T1000 (cell line): ENCODE measurements at places on chromosomes 7 and 10.

GRCh38 chr7:46626691-46627310 lies 705.7 kb upstream of the IGFBP3 start:
- DNase-seq: no peak

GRCh38 chr10:116331815-116332214 lies 7.6 kb downstream of the CCDC172 start:
- no peak for DNase-seq

- no peak for DNase-seq
Observed at GRCh38 chr10:75877877-75878276, 446.5 kb downstream of the LRMDA start.

DNA sequence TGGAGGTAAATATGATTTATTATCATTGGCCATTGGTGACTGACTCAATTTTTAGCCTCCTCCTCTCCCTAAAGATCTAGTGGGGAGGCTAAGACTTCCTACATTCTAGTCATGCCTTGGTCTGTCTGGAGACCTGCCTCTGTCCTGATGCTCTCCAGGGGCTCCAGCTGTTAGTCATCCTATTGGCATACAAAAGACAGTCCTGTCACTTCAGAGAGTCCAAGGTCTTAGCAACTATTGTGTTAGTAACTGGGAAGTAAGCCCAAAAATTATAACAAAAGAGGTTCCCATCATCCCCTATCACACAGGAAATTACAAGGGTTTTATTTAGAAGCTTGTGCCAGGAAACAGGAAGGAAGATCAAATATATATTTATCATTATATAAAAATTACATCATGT lies 400.6 kb upstream of the VSTM2A start:
- no peak for DNase-seq

- no peak for DNase-seq
Observed at GRCh38 chr10:92737484-92737883, 47.7 kb downstream of the HHEX start.

- no peak for DNase-seq
Observed at GRCh38 chr7:5694912-5695726, 86.3 kb downstream of the RNF216 start.

DNA sequence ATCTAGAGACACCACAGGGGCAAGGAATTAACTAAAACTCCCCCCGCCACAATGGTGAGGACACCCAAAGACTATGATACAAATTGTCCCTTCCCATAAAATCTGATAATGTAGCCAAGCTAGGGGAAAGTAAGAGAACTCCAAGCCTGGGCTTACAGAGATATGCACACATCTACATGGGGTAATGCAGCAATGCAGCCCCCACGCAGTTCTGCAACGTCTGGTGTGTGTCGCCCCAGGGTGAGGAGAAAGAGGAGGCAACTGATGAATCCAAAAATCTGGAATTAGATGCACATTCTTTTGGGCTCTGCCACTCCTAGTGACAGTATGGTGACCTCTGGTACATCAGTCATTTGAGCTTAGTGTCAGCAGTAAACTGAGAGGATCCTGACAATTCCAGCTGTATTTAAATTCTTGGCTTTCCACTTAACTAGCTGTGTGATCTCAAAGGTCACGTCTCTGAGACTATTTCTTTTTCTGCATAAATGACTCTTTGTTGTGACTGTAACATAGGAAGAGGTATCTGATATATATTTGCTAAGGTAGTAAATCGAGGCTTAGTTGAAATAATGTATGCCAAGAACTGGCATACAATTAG lies 51.5 kb downstream of the PIP4K2A start:
- no peak for DNase-seq

- DNase-seq: no peak
Observed at GRCh38 chr7:112752576-112752975, 37.6 kb downstream of the TMEM168 start.

DNA sequence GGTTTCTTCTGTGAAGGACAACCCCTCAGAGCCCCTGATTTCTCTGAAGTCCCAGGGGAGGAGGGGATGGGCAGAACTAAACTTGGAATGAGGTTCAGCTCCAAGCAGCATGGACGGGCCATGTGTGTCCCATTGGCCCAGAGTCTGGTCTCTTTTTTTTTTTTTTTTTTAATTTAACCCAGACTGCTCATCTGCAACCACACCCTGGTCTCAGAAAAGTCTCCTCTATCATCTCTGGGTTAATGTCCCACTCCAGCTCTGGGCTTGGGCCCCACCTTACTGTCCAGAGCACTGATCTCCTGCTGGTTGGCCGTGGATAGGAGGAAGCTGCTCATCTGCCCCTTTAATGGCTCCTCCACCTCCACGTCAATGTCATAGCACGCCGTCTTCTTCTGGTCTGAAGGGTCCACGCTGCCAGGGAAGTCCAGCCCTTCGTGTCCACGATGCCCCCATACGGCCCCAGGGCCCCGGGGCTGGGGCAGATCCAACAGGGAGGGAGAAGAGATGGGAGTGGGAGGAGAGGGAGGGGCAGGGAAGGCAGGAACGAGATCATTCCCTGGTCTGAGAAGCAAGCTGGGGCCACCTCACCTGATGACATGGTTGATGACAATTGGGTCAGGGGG lies 7.7 kb downstream of the CHPF2 start:
- no peak for DNase-seq

GRCh38 chr10:34696423-34696822 lies 118.7 kb downstream of the PARD3 start:
- no peak for DNase-seq

DNA sequence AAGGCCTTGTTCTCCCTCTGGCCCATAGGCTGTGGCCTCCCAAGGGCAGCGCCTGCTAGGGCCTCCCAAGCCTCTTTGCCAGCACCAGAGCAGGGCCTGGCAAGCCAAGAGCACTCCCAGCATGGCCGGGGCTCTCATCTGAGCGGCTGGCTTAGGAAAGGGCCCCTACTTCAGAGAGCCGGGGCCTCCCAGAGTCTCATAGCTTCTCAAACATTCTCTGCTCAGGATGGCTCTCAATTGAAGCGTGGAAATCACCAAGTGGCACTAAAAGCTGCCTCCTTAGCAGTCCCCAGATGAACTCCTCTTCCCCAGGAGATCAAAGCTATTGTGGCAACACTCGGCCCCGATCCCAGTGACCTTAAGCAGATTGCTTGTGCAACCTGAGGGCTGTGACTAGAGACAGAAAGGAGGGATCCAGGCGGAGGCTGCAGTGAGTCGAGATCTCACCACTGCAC lies 69.4 kb downstream of the FAM53B start:
- no peak for DNase-seq

DNA sequence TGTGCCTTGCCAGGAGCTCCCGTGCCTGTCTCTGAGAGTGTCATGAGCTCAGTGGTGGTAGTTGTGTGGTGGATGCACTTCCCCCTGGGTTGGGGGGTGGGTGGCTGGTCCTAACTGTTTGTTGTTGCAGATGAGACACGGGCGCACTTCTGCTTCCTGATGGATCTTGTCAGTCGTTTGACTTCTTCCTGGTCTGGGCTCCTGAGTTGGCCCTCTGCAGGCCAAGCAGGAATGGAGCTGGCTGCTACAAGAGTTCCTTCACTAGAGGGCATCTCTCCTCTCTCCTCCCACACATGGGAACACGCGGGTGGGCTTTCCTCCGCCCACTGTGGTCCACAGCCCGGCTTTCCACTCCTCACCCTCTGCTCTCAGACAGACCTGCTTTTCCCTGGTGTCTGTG lies 82.0 kb downstream of the BMS1 start:
- DNase-seq: no peak

- no peak for DNase-seq
Observed at GRCh38 chr7:36048141-36048901, 104.7 kb upstream of the EEPD1 start.

GRCh38 chr10:24901686-24902399 lies 50.6 kb downstream of the PRTFDC1 start:
- DNase-seq: peak; percentile 68

DNA sequence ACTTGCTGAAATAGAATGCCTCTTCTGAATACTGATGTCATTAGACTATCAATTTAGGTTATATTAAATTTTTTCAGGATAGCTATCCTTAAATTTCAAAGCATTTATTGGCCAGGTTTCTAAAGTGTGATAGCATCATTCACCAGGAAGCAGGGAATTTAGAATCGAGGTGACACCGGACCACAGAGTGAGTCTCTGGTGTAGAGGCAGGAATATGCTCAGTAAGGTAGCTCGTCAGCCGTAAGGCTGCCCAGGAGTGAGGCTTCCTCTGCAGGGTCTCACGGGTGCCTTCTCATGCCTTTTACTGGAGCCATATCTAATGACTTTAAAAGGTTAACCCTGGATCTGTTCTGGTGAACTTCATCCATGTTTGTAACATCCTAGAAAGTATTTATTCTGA lies 170.8 kb upstream of the KLF14 start:
- DNase-seq: no peak

DNA sequence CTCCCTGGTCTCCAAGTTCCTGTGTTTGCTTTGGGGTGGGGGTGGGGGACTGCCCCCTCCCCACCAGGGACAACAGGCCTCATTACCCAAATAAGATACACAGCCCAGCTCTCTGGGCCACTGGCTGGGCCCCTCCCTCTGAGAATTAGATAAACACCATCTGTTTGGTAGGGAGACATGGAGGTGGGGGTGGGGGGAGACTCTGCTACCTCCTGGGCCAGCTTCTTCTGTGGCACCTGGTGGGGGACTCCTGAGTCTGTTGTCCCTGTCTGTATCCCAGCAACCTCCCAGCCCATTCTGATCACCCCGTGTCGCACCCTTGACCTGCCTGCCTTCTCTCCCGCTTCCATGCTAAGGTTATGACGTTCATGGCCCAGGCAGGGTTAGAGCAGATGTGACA lies 5.8 kb downstream of the MLXIPL start:
- no peak for DNase-seq

DNA sequence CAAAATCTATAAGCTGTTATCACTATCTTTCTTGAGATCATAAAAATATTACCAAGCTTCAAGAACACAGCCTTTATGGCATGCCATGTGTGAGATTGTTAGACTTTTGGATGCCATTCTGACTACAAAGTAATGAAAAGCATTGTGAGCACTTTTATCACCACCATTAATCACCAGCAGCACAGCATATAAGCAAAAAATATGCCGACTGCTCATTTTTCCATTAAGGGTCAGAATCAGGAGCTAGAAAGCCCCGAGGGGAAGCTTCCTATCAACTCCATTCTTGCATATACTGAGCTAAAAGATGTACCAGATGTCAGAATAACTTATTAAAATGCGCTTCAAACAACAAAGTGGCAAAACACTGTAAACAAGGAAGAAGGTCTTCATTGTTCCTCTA lies 114.3 kb downstream of the LMBR1 start:
- DNase-seq: no peak

DNA sequence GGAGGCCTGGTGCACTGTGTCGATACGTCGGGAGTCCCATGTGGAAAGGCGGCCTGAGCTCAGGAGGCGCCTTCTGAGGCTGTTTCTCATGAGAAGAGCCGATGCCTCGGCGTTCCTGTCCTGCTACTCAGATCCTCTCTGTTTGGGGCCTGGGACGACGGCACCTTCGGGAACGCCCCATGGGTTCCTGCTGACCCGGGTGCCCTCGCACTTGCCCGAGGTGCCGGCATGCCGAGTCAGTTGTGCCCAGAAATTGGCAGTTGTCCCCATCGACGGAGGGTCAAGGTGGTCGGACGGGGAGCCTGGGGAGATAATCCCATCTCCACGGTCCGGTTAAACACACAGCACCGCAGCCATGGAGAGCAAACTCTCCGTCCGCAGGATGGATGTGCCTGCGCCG lies 33.0 kb downstream of the NKX6-2 start:
- DNase-seq: no peak

GRCh38 chr7:122460936-122461335 lies 156.4 kb upstream of the FEZF1 start:
- DNase-seq: no peak

DNA sequence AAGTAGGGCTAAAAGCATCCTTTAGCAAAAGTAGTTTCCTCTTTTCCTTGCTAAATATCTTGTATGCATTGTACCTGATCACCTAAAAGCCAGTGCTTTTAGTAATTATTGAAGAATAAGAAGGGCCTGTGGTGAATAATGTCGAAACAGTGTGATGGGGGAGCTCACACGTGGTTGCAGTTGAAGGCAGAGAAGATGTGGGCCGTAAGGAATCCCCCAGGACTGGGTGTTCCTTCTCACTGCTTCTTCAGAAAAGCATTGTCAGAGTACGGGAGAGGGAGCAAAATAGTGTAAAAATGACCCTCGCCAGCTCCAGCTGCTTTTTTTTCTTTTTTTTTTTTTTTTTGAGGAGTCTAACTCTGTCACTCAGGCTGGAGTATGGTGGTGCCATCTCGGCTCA lies 201.1 kb downstream of the NSUN6 start:
- no peak for DNase-seq

- no peak for DNase-seq
Observed at GRCh38 chr10:103679096-103679790, 176.1 kb downstream of the SH3PXD2A start.

DNA sequence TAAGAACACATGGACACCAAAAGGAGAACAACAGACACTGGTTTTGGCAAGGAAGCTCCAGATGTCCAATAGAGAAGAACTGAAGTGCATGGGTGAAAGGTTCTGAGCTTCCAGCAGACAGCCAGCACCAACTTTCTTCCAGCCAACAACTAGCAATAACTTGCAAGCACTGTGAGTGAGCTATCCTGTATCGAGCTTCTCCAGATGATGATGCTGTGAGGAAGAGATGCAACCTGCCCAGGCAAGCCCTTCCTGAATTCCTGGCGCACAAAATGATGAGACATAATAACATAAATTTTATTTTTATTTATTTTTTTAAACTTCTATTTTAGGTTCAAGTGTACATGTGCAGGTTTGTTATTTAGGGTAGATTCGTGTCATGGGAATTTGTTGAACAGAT lies 692.1 kb downstream of the DNAJB9 start:
- no peak for DNase-seq

DNA sequence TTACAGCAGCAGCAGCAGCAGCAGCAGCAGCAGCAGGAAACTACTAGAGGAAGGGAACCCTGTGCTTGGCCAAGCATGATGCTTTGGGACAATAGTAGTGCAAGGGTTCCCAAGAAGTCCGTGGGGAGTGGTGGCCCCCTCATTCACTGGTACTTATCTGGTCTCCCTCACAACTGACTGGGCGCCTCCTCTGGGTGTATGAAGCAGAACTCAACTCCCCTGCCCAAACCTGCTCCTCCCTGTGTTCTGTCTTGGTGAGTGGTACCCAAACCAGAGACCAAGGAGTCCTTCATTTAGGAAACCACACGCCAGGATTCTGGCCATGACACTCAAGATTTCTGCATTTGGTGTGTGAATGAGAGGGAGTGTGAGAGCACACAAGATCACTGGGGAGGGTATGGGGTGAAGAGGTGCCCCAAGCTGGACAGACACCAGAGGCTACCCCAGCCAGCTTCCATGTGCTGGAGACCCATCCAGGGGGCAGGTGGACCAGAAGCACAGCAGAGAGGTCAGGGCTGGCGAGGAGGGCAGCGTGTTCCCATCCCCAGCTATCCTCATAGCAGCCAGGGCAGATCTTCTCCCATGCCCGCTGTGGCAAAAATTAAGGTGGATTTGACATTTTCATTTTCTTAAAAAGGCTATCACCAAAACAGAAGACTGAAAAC lies 10.6 kb upstream of the ZNF777 start:
- no peak for DNase-seq

GRCh38 chr10:95350219-95350829 lies 59.5 kb upstream of the PDLIM1 start:
- DNase-seq: no peak

- DNase-seq: no peak
Observed at GRCh38 chr7:138477581-138477980, 17.5 kb downstream of the TRIM24 start.

- no peak for DNase-seq
Observed at GRCh38 chr7:32879460-32879859, 12.1 kb downstream of the KBTBD2 start.
